ENCODE measurements at places on chromosomes 3 and 15. TPM values are rescaled to one million over a fixed set of nuclear protein-coding genes. Genes with fewer than 3 reads are reported as not detected.

CACNA2D2 gene
- total RNA-seq, result 2.5 TPM

GTF2A2 gene
- 36.8 TPM for total RNA-seq

AMT gene
- total RNA-seq, result 6.1 TPM

FAM81A gene
- 0.49 TPM for total RNA-seq

GXYLT2 gene
- 10.1 TPM for total RNA-seq

GRCh38 chr3:31444220-31445142 is 88.2 kb upstream of the STT3B start:
- no peak for DNase-seq

- no peak for DNase-seq
Measured at GRCh38 chr15:49313650-49314049, 109.4 kb upstream of the FGF7 start.

- DNase-seq, result no peak
Measured at GRCh38 chr3:76405196-76405595, 619.8 kb upstream of the ZNF717 start.

DNA sequence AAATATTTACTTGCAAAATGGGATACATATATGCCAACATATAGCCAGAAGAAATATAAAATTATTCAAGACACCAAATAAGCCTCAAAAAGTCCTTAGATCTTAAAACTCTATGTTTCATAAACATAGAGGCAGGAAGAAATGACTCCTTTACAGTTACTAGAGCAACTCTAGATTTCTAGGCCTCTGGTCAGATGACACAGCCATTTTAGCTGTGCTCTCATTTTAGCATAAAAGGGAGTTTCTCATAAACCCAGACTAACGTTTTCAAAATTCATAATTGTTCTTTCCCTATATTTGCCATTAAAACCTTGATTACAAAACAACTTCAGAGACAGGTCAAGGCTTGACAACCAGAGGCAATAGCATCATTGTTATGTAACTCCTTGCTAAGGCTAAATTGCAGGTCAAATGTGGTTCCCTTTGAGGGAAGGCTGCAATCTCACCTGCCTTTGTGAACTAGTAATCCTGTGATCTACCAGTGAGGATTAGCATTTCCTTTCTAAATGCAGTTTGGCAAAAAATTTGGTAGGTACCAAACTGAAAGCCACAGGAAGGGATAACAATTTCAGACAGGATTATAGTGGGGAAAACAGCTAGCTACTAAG is 8.2 kb downstream of the THOC7 start:
- no peak for DNase-seq

DNA sequence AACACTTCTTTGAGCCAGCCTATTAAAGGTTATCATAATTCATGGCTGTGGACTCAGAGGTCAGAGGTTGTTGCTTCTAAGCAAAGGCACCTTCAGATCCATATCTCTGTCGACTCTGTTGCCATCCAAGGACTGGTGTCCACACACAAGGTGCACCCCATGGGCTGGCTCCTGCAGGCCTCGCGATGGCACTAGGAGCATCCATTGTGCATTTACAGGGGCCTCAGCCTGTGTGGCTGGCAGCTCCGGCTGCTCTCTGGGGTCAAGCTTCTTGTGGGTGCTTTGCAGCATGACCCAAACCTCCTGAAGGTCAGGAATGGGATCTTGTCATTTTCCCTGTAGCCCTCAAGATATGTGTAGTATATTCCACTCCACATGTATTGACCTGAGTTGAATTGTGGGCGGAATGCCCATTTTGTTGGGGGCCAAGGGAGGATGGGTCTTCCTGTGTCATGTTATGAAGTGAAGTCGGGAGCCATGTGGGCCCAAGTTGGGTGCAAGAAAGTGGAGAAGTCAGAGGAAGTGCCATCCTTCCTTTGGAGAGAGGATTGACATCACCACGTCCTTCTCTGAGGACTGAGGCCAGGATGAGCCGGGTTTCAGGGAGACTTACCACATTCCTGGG is 43.9 kb downstream of the CHDH start:
- no peak for DNase-seq

DNA sequence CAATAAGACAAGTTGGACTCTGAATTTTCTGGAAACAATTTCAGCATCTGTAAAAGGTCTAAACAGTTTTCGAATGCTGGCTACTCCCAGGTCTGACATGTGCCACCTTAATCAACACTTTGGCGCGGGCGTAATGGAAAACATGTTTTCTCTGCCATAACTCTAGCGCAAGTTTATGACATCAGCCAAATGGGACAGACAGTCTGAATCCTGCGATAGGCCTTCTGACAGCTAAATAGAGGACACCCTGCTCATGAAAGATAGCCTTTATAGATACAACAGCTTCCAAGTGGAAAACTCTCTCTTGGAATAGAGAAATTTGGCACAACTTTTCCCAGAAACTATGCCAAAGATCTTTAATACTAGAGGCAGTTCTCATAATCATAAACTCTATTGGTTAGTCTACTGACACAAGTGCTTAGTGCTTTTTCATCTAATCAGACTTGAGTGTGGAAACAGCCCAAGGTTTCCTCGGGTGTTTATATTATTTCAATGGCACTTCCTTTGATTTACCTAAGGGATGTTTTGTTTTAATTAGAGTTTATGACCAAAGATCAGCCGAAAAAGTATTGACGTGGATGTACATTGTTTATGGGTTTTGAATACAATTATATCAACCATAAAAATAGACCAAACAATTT is 120.1 kb upstream of the DPH6 start:
- DNase-seq, result no peak

GRCh38 chr3:154943981-154944380 is 136.1 kb upstream of the MME start:
- no peak for DNase-seq

DNA sequence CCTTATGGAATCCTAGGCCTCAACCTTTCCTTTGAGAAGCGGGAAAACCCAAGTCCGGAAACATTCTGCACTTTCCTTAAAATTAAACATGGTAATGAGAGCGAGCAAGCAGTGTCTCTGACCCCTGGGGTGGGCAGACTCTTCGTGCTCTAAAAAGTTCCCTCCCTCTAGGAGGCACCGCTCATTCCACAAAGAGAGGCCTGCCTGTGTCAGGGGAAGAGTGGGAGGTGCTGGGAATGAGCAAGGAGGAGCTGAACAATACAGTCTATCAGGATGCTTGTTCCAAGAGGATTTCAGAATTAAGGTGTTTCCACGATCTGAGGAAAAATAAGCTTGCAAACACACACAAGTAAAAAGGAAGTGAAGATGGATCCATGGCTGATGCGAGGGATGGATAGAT is 6.0 kb upstream of the RLBP1 start:
- DNase-seq, result no peak

DNA sequence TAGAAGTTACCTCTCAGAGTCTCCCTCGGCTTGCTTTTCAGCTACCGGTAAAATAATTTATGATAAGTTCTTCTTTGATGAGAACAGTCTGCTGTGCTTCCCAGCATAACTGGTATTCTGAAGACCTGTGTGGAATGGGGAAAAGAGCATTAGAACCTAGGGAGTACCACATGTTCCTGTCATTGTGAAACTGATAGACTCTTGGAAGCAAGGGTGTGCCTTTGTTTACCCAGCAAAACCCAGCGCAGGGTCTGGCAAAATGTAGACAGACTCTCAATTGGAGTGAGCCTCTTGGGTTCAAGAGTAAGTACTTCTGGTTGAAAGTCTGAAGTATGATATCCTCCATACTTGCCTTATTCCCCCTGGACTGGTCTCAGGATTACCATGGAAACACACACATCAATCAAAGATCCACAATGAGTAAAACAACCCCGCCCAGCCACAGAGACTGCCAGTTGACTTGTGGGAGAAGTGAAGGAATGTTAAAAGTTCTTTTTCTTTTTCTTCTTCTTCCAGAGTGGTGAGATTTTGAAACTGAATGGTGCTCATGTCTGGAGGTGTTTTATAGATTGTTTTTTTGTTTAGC is 652.4 kb upstream of the NAALADL2 start:
- no peak for DNase-seq

- DNase-seq, result no peak
Measured at GRCh38 chr15:27527490-27528067, 556.6 kb downstream of the GABRG3 start.

All from vagina (tissue), 2 donors.